ENCODE measurements at places on chromosomes 2 and 18. TPM values are rescaled to one million over a fixed set of nuclear protein-coding genes. Genes with fewer than 3 reads are reported as not detected.

DNA sequence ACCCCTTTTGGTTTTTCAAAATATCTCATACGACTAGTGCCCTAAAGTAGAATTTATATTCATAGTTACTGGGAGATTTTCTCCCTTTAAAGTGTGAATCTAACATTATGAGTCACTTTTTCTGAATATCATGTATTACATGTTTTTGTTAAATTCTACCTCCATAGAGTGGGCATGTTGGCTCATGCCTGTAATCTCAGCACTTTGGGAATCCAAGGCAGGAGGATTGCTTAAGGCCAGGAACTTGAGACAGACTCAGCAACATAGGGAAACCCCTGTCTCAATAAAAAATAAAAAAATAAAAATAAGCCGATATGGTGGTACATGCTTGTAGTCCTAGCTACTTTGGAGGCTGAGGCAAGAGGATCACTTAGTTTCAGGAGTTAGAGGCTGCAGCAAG is 45.3 kb upstream of the UNC80 start:
- no peak for DNase-seq

GRCh38 chr18:29496152-29496680 is 1319.3 kb upstream of the CDH2 start:
- no peak for DNase-seq

GRCh38 chr2:119480718-119481142 is 43.6 kb downstream of the SCTR start:
- DNase-seq = no peak

- DNase-seq = no peak
Observed at GRCh38 chr2:236661061-236661761, 91.6 kb downstream of the ACKR3 start.

Gene SULT1C4
- total RNA-seq = 11.6 TPM

- DNase-seq = no peak
Observed at GRCh38 chr18:7466190-7466589, 100.9 kb upstream of the PTPRM start.

Gene SERPINB13
- not detected for total RNA-seq

DNA sequence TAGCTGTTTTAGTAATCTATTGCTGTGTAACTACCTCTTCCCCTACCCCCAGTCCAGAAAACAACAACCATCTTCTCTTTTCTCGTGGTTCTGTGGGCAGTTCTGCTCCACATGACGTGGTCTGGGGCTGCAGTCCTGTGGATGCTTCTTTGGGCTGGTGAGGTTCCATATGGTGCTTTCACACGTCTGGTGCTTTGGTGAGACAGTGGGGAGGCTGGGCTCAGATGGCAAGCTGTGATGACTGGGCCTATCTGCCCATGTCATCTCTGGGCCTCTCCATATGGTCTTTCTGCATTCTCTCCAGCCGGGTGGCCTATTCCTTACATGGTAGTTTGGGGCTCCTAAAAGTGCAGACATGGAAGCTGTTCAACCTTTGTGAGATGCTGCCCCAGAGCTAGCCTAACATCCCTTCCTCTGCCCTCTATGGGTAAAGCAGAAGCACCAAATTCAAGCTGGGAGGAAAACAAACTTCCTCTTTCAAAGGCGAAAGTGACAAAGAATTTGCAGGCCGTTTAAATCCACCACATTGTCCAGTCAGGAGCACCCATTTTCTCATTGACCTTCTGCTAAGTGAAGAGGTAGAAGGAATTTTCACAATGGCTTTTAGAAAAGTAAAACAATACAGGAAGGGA is 68.3 kb upstream of the IL1R1 start:
- no peak for DNase-seq

DNA sequence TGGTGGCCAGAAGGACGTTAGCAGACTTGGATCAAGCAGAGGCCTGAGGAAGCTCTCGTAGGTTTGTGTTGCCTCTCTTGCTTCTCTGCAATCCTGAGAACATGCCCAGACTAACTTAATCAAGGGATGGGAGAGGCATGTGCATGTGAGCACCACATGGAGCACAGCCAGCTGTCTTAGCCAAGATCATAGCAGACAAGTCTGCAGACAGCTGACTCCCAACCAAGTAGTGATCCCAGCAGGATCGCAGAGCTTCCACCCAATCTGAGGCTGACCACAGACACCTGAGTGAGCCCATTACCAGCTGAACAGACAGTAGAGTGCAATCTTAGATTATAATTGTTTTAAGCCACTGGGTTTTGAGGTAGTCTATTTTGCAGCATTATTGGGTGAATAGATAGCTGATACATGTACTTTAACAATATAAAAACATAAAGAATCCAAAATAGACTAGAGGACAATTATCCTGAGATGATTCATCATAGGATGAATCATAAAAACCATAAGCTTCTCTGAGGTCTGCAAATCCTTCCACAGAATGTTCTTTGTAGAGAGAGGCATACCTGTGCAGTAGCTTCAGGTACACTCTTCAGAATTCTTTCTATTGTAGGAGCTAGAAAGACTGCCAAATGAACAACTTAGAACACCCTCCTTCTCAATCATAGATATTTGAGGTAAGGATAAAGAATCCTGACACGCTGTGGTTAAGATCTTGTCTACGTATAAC is 25.2 kb upstream of the FAM110C start:
- DNase-seq = no peak

Gene SERPINB11
- total RNA-seq = not detected

GRCh38 chr18:70781860-70782453 is 493.1 kb downstream of the SOCS6 start:
- DNase-seq = no peak

- no peak for DNase-seq
Observed at GRCh38 chr2:215540658-215541057, 104.8 kb upstream of the FN1 start.

Gene IGFBP5
- 169 TPM for total RNA-seq

- DNase-seq = no peak
Observed at GRCh38 chr2:191190861-191191552, 40.2 kb upstream of the STAT4 start.

DNA sequence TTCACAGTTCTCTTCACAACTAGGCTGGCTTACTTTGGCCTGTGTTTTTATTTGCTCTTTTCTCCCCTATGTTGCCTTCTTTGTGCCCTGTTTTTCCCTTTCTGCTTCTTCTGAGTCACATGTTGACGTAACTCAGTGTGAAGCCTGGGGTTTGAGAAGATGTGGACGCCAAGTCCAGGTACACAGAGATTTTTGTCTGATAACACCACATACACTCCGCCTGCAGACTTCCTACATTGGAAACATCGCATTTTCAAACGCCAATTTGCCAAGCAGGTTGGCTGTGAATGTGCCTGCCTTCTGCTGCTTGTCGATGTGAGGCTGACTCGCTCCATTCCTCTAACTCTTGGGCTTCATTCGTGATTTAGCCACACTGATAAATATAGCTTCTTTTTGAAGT is 62.6 kb upstream of the FN1 start:
- no peak for DNase-seq

Gene PLB1
- total RNA-seq = 4.2 TPM

Gene GCG
- total RNA-seq = not detected

DNA sequence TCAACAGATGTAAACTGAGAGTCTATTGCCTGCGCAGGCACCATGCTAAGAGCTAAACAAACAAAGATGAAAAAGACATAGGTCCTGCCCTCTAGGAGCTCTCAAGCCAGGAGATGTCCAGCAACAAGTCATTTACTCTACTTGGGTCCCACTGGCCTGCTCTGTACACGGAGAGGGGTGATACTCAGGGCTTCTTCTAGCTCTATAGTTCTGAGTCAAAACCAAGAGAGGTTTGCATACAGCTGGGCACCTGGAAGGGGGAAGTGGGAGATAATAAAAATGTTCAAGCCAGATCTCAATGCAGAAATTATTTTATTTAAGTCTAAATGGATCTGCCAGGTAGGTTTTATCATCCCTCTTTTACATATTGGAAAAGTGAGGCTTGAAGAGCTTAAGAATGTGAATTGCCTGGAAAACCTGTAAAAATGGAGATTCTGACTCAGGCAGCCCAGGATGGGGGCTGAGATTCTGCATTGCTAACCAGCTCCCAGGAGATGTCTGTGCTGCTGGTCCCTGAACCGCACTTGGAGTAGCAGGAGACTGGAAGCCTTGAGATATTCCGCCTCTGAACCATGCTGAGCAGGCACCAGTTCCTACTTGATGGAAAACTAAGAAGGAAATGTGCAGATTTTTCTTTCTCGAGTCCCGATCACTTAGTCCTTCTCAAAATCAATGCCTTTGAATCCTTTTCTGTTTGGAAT is 201.1 kb downstream of the PRKCE start:
- no peak for DNase-seq

DNA sequence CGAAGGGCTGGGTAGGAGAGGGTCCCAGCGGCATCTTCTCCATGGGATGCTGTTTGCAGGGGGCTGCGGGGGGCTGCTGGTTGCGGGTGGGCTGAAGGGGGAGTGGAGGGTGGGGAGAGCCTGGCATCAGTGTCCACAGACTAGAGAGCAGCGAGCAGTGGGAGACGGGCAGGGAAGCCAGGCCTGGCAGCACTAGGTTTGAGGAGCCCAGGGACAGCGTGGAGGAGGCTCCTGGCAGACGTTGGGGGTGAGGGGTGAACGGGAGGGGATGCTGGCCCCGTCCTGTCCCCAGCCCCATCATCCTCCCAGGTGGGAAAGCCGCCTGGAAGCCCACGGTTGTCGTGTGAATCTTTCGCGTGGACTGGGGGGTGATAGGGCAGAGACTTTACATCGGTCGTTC is 48.2 kb upstream of the TFCP2L1 start:
- DNase-seq = peak; percentile 51

Gene OXER1
- total RNA-seq = 1.1 TPM

Gene VAMP5
- total RNA-seq = 84.8 TPM

Gene BCL2
- 17.3 TPM for total RNA-seq

Gene ZAP70
- 10.2 TPM for total RNA-seq

DNA sequence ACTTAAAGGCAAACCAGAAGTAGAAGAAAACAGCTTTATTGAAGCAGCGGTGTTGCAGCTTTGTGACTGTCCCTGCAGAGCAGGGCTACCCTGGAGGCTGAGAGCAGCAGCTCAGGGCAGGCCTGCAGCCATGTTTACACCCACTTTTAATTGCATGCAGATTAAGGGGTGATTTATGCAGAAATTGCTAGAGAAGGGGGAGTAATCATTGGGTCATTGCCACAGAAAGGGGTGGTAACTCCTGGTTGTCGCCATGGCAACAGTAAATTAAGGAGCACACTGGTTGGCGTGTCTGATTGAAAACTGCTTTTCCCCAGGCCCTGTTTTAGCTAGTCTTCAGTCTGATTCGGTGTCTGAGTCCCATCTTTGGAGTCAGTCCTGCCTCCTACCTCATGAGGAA is 195.4 kb upstream of the HDAC4 start:
- no peak for DNase-seq

GRCh38 chr2:101241158-101241557 is 11.5 kb upstream of the CNOT11 start:
- no peak for DNase-seq

- DNase-seq = no peak
Observed at GRCh38 chr2:220811952-220812570, 760.0 kb downstream of the EPHA4 start.

GRCh38 chr18:9066358-9066757 is 36.1 kb upstream of the NDUFV2 start:
- DNase-seq = no peak

- DNase-seq = no peak
Observed at GRCh38 chr2:127405255-127405610, 13.0 kb upstream of the PROC start.

Gene HRH4
- total RNA-seq = 1.7 TPM

Gene OTX1
- total RNA-seq = not detected

GRCh38 chr2:71078624-71079023 is 10.2 kb downstream of the NAGK start:
- DNase-seq = no peak

DNA sequence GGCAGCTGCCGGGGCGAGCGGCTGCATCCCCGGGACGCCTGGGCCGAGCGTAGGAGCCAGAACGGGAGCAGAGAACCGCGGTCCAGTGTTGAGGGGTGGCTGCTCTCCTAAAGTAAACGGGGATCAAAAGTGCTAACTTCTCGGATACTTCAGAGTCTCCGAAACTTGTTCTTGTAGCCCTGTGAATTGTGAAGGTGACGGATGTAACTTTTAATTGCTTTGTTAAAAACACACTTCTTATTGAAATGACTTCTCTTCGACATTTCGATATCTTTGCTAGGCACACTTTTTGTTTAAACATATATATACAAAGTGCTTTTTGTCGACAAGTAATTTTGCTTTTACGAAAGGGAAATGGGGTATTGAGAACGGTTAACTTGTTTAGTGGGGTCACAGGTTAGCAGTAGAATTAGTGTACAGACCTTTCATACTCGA is 540 bp downstream of the ATP9B start:
- DNase-seq = no peak

- DNase-seq = peak; percentile 75
Observed at GRCh38 chr2:207133820-207134519, 31.8 kb downstream of the KLF7 start.

DNA sequence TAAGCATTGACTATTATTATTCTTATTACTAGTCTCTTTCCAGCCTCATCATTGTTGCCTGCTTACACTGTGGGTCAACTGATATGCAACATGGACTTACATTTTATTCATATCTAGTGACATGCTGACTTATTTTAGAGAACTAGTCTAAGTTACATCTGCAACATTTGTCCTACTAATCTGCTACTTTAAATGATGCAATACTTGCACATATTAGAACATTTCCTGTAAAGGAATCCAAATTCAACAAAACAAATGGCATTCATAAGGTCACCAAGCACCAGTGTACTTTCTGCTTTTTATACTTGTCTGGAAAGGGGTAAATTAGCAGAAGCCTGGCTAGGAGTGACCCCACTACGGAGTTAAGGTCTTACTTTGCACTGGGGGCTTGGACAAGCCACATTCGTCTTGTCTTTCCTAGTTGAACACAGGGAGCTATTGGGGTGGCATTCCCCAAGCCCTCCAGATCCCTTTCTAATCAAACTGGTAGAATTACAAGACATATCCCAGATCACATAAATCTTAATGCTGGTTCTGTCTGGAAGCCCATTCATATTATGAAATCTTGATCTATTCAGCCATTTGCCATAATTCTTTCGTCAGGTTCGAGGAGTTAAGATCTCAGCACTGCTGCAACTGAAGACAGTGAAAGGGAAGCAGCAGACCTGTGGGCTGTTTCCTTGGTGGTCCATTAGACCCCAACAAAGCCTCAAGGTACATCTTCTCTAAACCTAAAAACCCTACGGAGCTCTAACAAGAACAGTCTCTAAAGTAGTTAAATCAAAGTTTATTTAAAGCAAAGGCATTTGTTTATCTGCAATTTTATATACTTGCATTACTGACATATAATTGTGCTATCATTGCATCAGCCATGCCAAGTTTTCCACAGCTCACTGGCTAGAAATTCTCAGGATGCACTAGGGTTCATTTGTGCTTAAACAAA is 49.9 kb upstream of the RTN4 start:
- no peak for DNase-seq

Data from upper lobe of right lung (tissue), 1 donor.